ENCODE measurements at places on chromosomes 11 and 22.

- no peak for DNase-seq
Observed at GRCh38 chr11:92859156-92859690, 110.2 kb upstream of the MTNR1B start.

DNA sequence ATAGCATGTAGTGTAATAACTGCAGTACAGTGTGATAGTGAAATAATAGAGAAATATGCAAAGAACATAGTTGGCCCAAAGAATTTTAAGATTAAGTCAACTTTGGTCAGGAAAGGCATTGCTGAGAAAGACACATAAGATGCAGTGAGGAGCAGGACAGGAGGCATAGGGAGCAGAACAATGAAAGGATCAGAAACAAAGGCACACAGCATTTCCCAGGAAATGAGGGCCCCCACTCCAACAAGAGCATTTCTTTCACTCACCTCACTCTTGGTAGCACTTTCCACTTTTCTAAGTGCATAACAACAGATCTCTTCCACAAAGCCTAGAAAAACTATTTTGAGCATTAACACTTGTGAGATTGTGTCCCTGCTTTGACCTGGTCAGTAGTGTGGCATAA, 238.4 kb upstream of the FAT3 start:
- no peak for DNase-seq

DNA sequence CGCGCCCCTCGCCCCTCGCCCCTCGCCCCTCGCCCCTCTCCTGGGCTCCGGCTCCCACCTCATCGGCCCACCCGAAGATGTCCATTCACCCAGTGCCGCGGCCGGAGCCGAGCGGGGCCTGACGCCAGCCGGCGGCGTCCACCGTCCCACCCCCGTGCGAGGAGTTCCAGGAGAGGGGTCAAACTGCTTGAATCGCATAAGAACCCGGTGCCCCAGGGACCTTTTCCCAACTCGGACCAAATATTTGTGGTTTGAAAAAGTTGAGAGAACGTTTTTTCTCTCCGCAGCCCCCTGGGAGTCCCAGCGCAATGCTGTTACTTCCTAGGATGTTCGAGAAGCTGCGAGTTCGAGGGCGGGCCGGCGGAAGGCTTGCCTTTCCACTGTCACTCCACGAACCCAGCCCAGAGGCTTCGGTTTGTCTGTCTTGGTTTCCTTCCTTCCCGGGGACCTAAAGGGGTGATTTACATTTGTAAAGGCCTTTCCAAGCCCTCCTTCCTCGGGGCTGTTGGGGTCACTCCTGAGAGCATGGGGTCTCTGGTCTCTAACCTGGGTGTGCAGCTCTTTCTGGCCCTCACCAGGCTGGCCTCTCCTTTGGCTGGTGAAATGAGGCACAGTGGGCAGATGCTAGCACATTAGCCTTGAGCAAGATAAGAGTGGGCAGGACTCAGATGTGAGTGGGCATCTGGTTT, 38.0 kb downstream of the ETS1 start:
- no peak for DNase-seq

GRCh38 chr11:103530257-103530656, 421.0 kb downstream of the DYNC2H1 start:
- no peak for DNase-seq

DNA sequence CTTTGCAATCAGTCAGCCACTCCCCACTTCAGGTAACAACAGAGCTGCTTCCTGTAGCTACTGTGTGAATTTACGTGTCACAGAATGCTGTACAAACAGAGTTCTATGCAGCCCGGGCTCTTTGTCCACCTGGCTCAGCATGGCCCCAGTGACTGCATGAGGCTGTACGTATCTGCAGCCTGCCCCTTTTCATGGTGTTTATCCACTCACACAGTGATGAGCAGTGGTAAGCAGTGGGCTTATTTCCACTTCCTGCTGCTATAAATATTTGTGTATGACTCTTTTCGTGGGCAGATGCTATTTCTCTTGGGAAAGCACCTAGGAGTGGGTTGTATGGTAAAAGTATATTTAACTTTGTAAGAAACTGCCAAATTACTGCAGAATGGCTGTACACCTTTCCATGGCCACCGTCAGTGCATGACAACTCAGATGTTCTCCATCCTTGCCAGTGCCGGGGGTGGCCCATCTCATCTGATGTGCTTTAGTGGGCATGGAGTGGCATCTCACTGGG, 43.3 kb downstream of the MYEOV start:
- no peak for DNase-seq

- DNase-seq = no peak
Observed at GRCh38 chr11:68002938-68003845, 705 bp downstream of the UNC93B1 start.

DNA sequence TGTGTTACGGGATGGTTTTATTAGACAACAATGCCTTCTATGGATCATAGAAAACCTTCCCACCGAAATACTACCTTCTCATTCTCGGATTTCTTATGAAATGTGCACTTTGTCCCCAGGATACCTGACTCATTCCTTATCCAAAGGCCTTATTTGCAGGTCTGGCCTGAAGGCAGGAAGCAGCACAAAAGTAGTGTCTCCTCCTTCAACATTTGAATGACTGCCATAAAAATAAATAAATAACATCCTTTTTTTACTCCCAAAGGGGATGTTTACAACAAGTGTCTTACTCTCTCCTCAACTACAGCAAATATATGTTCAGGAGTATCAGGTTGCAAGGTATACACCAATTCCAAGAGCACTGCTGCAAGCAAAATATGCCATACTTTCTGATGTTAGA, 41.6 kb upstream of the PAK1 start:
- DNase-seq = no peak

DNA sequence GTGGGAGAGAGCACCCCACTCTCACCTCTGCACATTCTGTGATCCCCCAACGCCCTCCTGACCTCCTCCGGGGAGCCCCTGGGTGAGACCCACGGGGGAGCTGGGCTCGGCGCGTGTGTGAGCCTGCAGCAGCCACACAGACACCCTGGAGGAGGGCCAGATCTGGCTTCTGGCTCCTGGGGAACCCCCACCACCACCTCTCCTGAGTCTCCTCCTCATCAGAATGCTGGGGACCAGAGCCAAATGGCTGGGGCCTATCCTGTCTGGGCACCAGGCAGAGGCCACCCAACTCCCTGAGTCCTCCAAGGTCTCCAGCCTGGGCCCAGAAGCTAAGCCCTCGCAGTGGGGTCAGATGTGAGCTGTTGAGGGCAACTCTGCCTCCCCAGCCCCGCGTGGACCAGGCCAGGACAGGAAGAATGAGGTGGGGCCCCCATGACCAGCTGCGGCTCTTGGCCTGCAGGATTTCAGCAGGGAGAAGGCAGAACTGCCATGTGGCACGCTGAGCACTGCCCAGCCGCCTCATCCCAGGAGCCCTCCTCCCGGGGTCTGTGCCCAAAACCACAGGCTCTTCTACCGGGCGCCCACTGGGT, 5.5 kb upstream of the PIM3 start:
- DNase-seq = no peak

DNA sequence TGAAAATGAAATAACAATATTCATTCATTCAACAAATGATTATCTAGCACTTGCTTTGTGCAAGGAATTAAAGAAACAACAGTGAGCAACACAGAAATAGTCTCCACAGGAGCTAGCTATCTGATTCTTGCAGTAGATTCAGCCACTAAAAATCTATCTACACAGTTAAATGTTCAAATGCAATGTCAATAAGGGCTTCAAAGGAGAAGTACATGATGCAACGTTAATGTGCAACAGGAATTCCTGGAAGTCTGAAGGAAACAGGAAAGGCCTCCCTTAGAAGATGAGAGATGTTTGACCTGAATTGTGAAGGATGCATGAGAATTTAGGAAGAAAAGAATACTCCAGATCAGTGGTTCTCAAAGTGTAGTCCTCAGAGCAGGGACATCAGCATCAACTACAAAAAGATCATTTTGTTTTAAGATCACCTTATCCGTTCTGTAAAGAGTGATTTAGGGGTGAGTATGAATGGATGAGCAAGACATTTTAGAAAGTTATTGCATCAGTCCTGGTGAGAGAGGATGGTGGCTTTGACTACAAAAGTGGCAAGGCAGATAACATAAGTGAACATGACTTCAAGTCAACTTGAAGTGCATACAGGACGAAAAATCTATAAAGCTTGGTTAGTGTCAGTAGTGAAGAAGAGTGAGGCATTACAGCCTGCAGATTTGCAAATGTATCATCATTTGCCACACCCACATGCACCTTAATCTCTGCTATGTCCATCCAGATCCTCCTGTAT, 96.0 kb downstream of the ETS1 start:
- DNase-seq = no peak

DNA sequence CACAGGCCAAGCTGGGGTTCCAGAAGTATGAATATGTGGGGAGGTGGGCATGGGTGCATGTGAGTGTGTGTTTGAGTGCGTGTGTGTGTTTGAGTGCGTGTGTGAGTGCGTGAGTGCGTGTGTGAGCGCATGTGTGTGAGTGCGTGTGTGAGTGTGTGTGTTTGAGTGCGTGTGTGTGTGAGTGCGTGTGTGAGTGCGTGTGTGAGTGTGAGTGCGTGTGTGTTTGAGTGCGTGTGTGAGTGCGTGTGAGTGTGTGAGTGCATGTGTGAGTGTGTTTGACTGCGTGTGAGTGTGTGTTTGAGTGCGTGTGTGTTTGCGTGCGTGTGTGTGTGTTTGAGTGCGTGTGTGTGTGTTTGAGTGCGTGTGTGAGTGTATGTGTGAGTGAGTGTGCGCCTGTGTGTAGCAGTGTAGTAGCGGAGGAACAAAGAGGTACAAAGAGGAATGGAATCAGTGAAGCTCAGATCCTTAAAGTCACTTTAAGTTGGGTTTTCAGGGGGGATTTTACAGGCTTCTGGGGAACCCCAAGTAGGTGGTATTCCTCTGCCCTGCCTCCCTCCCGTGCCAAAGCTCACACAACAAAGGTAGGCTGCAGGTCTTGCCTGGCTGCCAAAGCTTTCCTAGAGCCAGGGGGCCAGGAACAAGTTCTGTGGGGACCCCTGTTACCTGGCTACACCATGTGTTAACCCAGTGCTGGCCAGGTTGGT, 137.1 kb downstream of the KIRREL3 start:
- no peak for DNase-seq

GRCh38 chr11:44083433-44083832, 12.0 kb upstream of the EXT2 start:
- DNase-seq = no peak

DNA sequence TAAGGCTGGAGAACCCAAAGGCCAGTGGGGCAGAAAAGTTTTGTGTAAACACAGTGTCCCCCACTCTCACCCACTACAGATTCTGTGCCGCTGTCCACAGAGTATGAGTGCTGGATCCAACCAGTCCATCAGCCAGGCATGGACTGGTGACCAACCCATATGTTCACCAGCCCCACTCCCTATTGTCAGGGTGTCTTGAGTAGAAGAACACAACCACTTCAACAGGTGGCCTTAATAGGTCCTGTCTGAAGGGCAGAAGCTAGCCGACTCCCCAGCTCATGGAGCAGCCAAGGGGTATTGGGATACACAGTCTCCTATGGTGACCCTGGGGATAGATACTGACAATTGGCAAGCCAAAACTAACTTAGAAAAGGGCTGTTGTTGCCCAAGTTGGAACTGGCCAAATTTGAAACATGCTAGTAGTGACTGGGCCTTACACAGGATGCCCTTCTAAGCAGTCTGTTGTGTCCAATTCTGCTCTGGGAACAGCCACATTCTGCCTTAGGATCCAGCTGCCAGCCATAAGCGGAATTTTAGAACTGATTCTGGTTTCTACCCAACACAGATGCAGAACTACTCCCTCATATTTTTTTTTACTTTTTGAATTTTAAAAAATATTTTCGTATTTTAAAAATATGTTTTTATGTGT, 19.8 kb upstream of the PGM2L1 start:
- DNase-seq = no peak

DNA sequence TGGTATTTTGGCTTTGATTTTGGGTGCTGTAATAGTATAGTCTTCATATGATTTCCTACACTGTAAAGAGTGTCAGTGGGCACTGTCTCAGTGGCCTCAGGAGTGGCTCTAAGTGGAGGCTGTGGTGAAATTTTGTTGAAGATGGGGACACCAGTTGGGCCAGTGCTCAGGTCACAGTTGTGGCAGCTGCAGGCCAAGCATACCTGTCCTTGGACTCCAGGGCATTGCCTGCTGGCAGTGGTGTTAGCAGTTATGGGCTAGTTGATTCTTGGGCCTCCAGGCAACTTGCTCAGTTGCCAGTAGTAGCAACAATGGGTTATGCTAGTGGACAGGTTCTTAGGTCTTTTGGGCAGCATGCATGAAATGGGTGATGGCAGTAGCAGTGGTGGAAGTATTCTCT, 39.2 kb upstream of the SLC22A25 start:
- no peak for DNase-seq

- peak; percentile 55 for DNase-seq
Observed at GRCh38 chr11:22337596-22338485, at the start of gene SLC17A6. Gene SLC17A6 (plus strand): TSS chr11:22338381. CDS start chr11:22338534, 153 bp downstream.

DNA sequence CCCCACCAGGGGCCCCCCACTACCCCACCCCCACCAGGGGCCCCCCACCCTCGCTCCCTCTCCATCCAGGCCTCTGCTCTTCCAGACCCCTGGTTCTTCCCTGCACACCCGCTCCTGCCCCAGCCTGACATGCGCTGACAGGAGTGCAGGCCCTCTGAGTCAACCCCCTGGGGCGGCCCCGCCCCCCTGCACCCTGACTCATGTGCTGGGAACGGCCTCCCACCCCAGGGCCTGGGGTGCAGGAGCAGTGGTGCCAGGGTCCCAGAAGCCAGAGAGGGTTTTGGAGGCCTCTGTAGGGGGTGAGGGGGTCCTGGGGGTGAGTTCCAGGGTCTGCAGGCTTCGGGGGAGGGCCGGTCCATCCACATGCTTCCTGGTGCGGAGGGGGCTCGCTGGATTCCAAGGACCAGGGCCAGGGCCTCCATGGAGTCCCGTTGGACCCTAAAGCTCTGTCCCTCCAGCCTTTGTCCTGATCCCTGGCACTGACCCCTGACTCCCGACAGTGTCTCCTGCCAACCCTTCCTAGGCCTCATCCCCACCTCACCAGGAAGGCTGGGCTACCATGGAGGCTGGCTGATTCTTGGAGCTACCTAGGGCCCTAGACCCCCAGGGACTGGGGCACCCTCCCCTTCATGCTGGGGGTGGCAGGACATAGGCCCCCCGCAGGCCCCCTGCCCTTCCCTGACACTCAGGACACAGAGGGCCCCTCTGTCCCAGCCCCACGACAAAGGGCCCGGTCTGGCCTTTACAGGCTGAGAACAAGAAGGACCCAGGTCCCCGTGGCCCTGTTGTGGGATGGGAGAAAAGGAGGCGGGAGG, 583 bp upstream of the PKP3 start:
- DNase-seq = no peak

GRCh38 chr11:3123305-3123704, 41.8 kb downstream of the OSBPL5 start:
- DNase-seq = no peak

GRCh38 chr11:121717296-121717695, 264.5 kb upstream of the SORL1-AS1 start:
- no peak for DNase-seq

DNA sequence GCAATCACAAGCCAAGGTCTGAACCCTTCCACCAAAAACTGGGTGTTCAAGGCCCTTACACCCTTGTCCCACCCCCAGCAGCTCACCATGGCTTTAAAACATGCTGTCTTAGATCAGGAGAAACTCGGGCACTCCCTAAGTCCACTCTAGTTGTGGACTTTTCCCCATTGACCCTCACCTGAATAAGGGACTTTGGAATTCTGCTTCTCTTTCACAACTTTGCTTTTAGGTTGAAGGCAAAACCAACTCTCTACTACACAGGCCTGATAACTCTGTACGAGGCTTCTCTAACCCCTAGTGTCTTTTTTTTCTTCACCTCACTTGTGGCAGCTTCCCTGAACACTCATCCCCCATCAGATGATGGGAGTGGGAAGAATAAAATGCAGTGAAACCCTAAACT, 15.0 kb downstream of the HTR3A start:
- no peak for DNase-seq

All from left renal pelvis (tissue), 4 donors.